ENCODE measurements at places on chromosomes 16 and 17. TPM values are rescaled to one million over a fixed set of nuclear protein-coding genes. Genes with fewer than 3 reads are reported as not detected.

The SEPTIN12 gene
- not detected for total RNA-seq

The KRTAP1-5 gene
- total RNA-seq: not detected

The KRTAP2-1 gene
- total RNA-seq: not detected

The SLC25A39 gene
- total RNA-seq: 120 TPM

The TGFB1I1 gene
- 51.2 TPM for total RNA-seq

The MATCAP1 gene
- 11.4 TPM for total RNA-seq

The VAT1L gene
- total RNA-seq: 1.4 TPM

The TMEM132E gene
- total RNA-seq: not detected

The MIEF2 gene
- 22.4 TPM for total RNA-seq

The RUNDC1 gene
- total RNA-seq: 10.1 TPM

The HOXB9 gene
- total RNA-seq: 0.47 TPM

GRCh38 chr17:5077781-5078105, 524 bp upstream of the ZFP3 start:
- no peak for DNase-seq

DNA sequence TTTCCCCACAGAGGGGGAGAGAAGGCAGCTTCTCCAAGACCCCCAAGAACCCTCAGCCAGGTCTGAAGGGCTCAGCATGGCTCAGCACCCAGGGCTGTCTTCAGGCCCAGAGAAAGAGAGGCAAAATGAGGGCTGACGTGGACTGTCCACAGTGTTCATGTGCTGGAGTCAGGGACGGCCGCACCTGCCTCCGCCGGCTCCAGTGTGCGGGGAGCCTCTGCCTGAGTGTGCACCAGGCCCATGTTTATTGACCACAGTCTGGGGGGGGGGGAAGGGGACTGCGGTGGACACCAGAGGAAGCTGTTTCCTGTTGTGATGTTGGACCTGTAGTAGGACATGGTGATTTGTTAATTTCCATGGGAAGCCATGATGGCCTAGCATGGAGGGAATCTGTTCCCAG, 6.9 kb downstream of the MRM1 start:
- no peak for DNase-seq

- no peak for DNase-seq
Observed at GRCh38 chr17:50890675-50891516, 24.7 kb upstream of the TOB1 start.

- no peak for DNase-seq
Observed at GRCh38 chr16:67054901-67055300, 26.0 kb downstream of the CBFB start.

GRCh38 chr16:19481769-19482168, 40.1 kb downstream of the GDE1 start:
- no peak for DNase-seq

- peak; percentile 70 for DNase-seq
Observed at GRCh38 chr17:65463242-65463641, 98.2 kb downstream of the AXIN2 start.

DNA sequence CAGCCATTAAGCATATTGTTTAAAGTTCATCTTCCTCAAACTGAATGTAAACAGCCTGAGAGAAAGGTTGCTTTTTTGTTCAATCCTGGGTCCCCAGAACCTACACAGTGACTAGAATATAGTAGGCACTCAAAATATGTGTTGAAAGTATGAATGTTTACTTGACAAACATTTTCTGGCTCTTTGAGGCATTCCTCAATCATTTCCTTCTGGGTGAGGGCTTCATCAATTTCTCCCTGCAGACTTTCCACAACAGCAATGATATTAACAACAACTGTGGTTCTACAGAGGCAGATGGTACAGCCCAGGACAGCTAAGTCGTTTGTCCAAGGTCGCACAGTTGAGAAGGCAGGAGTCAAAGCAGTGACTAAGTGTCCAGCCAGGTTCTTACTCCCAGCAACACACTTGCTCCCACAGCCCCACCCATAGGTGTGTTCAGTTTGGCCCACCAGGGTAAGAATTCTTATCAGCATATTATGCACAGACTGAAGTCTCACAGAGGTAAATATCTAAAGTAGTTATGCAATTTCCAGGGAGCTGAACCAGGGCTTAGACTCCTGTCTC, 61.1 kb downstream of the HS3ST3B1 start:
- DNase-seq: no peak

GRCh38 chr17:60102632-60103096, 23.9 kb upstream of the HEATR6 start:
- DNase-seq: peak; percentile 37

- no peak for DNase-seq
Observed at GRCh38 chr17:59778996-59779395, 71.5 kb downstream of the VMP1 start.

DNA sequence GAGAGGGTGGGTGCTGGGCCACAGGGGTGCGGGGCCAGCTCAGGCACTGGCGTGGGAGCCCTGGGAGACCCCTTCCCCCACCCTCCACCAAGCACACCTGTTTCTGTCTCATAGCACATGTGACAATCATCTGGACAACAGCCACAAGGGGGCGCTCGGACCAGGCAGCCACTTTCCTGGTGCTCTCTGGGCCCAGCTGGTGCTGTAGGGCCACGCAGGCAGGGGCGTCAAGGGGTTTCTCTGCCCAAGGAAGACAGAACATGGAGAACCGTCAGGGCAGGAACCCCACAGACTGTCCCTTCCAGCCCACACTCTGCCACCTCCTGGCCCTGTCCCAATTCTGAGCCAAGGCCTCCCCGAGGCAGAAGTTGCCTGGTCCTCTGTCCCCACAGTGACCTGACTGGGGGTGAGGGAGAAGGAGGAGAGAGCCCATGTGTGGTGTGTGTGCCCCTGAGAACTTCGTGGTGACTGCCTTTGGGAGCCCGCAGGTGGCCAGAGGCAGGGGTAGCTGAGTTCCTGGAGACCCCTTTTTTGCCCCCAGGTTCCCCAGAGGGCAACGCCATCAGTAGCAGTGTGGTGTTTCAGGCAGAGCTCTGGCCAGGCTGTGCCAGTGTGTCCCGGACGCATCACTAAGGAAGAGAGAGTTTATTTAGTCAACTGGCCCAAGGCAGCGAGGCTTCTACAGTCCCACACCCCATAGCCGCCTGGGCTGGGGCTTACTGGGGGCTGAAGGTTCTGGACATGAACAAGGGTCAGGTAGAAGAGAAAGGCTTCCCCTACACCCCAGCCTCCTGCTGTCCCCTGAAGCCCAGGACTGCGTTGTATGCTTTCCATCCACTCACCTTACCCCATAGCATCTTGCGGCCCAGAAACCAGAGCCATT, 3.1 kb upstream of the SETD6 start:
- peak; percentile 85 for DNase-seq

GRCh38 chr16:29806641-29807425, 504 bp downstream of the MAZ start:
- peak; percentile 45 for DNase-seq

DNA sequence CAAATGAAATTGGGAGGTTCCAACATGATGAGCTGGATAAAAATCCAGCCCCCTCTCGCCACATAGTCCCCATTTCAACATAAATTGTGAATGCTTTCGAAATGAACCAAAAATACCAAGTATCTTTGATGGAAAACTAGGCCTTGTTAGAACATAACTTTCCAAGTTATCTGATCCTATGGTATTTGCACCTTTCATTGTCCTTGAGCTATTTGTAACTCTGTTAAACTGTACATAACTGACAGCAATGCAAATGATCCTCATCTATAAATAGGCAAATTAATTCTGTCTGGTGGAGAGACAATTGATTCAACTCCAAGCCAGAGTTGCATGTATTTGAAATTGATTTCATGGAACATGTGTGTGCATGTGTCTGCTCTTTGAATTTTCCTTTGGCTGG, 18.2 kb downstream of the CMTM4 start:
- no peak for DNase-seq

GRCh38 chr17:1482680-1483079, 9.8 kb downstream of the MYO1C start:
- no peak for DNase-seq

DNA sequence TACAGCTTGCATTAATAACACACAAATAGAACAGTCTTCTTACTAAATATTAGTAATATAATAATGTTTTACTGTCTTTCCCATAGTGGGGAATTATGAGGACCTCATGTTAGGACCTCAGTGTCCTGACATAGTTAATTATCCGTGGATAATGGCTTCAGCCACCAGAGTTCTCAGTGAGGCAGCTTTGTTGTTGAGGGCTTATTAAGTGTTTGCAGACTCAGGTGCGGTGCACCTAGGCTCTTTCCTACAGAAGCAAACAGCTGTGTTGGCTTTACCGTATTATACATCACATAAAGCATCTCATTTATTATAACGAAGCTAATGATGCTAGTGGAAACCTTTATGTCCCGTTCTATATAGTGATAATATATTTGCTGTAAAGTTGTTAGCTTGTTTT, 246.7 kb downstream of the FTO start:
- no peak for DNase-seq

- no peak for DNase-seq
Observed at GRCh38 chr16:72983241-72983640, 64.7 kb downstream of the ZFHX3 start.

DNA sequence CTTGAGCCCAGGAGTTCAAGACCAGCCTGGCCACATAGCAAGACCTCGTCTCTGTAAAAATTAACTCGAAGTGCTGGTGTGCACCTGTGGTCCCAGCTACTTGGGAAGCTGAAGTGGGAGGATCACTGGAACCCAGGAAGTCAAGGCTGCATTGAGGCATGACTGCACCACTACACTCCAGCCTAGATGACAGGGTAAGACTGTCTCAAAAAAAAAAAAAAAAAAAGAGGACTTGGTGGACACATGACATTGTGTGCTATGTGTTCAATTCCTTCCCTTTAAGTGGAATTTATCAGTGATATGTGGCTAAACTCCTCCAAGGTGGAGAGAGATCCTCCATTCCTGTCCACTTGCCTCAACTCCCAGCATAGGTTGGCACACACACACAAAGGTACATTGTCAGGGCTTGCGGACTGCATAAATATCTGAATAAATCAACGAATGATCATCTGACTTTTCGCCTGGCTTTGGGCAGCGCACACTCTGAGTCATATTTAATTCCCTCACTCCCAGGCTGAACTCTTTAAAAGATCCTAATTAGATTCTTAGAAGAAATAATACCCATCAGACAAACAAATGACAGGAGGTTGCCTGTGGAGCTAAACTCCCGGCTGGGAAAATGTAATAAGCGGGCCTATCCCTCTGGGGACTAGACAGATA, 25.0 kb upstream of the SYT17 start:
- no peak for DNase-seq

- peak; percentile 21 for DNase-seq
Observed at GRCh38 chr17:42072323-42073187, 22.2 kb upstream of the C17orf113 start.

DNA sequence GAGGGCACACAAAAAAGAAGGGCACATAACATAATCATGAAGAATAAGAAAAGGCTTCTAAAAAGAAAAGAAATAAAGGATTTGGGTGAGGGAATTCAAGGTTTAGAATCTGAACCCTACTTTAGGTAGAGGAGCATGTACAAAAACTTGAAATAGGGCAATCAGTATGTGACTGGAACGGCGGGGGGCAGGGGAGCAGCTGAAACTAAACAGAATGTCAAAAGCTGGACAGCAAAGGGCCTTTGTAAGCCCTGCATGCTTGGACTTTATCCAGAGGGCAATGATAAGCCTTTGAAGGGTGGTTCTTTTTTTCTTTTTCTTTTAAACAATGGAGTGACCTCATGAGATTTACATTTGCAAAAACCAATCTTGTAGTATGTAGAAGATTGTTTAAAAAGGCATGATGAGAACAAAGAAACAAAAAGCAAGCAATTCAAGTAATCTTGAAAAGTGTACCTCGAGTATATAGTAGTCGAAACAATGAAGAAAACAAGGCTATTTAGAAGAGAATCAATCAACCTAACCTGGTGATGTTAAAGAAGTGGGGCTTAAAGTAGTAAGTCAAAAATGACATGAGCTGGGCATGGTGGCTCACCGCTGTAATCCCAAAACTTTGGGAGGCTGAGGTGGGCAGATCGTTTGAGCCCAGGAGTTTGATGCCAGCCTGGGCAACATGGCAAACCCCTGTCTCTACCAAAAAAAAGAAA, 46.7 kb upstream of the ANKFY1 start:
- peak; percentile 75 for DNase-seq

- DNase-seq: peak; percentile 68
Observed at GRCh38 chr17:7019839-7020519, 2.9 kb upstream of the BCL6B start.

DNA sequence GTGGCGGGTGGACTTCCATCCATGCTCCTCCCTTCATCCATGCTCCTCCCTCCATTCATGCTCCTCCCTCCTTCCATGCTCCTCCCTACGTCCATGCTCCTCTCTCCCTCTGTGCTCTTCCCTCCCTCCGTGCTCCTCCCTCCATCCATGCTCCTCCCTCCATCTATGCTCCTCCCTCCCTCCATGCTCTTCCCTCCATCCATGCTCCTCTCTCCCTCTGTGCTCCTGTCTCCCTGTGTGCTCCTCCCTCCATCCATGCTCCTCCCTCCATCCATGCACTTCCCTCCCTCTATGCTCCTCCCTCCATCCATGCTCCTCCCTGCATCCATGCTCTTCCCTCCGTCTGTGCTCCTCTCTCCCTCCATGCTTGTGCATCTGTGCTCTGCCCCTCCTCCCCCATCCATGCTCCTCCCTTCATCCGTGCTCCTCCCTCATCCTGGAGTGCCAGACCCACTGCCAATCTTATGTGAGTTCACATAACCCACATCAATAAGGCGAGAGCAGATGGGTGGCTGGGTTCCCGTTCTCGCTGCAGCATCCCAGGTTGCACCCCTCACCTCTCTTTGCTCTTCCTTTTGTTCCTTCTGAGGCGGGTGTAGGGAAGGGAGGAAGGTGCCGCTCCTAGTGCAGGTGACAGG, 22.8 kb downstream of the KSR1 start:
- DNase-seq: no peak

- no peak for DNase-seq
Observed at GRCh38 chr17:81075307-81075706, 40.4 kb downstream of the BAIAP2 start.

- no peak for DNase-seq
Observed at GRCh38 chr16:76970745-76971099, 220.3 kb upstream of the MON1B start.

- DNase-seq: no peak
Observed at GRCh38 chr16:31352376-31353115, 2.4 kb upstream of the ITGAX start.

GRCh38 chr17:1056761-1057160, 59.8 kb downstream of the TIMM22 start:
- DNase-seq: no peak

DNA sequence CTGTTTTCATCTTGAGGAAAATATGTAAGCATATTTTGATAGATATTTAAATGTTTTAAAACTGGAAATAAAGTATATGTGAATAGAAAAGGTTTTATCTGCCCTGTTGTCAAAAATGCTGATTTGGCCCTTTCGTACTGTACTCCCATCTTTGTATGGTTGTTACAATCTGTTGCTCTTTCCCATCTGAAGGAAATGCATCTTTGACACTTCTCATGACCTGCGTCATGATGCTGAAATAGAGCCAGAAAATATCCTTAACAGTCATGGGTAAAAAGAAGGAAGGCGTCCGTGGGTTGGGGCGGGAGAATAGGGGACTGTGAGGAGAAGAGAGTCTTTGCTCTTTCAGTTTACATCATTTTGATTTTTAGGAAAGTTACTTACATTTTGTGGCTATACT, 327.7 kb downstream of the BCAS3 start:
- DNase-seq: no peak

GRCh38 chr17:77476931-77477805, 336.4 kb downstream of the SEC14L1 start:
- peak; percentile 82 for DNase-seq

GRCh38 chr17:77744066-77744988, 214.2 kb upstream of the TNRC6C start:
- DNase-seq: no peak

Measured in dermis blood vessel endothelial cell (primary cell).